ENCODE measurements at places on chromosomes 1 and 21.
A peak's percentile ranks its signal among the peaks of the same experiment; 100 is the strongest.

- DNase-seq = no peak
Measured at GRCh38 chr1:54156986-54157385, 4.2 kb upstream of the CDCP2 start.

DNA sequence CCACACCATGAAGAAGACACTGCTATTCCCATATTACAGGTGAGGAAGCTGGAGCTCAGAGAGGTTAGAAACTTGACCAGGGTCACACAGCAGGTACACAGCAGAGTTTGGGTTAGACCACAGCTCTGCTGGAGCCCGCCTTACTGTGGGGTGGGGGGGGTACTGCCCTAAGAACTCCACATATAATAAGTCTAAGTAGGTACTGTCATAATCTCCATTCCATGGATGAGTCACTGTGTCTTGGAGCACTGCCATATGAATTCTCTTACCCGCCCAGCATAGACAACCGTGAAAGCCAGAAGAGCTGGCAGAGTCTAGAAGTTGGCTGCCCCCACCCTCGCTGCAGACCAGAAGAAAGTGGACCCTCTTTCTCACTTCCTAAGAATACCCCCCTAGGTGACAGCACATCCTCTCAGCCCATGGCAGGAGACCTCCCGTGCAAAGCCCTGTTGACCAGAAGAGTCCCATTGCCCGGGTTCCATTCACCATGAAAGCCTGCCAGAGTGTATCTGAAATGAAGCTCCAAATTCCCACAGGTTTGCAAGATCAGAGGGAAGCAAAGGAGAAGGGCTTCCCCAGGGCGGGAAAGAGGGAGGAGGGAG lies 5.2 kb upstream of the PLA2G2D start:
- DNase-seq = no peak

DNA sequence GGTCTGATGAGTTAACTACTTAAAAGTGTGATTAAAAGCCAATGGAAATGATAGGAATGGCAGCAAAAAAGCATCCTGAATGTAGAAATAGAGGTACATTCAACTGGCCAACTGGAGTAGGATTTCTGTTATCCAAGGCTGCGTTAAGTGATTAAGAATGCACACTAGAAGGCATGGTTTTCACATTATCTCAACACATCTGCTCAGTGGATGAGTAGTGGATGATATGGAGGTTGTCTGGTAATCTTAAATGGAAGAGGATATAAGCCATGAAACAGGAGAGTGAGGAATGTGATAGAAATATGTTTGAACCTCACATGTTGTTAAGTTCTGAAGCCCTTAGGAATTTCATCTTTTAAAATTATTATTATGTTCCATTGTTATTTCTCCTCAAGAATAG lies 839.9 kb downstream of the USP25 start:
- no peak for DNase-seq

DNA sequence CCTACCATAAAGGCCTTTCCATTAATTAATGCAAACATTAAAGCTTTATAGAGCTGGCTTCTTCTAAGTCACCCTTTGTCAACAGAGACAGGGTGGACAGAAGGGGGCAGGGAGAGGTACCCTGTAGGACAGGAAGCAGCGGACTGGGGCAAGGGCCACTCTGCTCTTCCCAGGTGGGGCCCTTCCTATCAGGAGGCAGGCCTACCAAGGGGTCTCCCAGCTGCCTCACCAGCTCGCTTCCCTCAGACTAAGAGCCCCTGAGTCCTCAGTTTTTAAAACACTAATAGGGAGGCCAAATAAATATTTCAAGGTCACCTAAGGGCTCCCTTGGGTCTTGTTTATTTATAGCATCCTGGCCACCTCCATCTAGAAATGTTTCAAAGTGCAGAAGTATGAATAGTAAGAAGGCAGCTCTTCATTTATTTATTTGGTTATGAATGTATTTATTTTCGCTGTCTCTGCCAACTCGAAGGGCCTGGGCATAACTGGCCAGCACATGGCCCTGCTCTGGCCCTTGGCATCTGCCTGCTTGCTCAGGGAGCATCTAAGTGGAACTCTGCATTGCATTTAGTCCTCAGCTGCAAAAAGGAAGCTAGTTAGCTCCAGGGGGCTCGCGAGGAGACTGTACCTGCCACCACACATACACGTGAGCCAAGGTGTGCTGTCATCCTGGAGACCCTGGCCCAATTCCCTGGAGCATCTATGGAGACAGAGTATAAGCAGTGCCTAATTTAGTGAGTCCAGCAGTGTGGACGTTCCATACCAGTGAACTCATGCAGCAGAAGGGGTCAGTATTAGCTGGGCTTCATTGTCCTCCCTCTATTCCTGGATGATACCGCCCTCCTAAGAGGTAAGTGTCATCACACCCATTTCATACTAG lies 395.1 kb upstream of the VAMP3 start:
- DNase-seq = no peak

GRCh38 chr1:226991920-226992319 lies 51.8 kb downstream of the COQ8A start:
- DNase-seq = no peak

DNA sequence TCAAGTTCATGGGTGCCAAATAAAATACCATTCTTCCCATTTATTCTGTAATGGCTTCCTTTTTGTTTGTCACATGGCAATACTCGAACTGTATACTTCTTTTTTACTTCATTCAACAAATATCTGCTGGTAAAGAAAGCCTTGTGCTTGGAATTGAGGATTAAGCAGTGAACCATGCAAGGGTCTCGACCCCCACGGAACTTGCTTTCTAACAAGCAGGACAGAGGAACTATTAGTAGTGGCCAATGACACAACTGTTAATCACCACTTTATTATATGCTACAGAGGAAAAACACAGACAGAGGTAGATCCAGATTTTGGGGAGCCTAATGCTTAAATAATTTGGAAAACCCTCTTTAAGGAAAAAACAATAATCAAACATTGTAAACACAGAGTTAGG lies 542.2 kb downstream of the DPYD start:
- no peak for DNase-seq

GRCh38 chr21:42518626-42519025 lies 5.0 kb downstream of the SLC37A1 start:
- no peak for DNase-seq

DNA sequence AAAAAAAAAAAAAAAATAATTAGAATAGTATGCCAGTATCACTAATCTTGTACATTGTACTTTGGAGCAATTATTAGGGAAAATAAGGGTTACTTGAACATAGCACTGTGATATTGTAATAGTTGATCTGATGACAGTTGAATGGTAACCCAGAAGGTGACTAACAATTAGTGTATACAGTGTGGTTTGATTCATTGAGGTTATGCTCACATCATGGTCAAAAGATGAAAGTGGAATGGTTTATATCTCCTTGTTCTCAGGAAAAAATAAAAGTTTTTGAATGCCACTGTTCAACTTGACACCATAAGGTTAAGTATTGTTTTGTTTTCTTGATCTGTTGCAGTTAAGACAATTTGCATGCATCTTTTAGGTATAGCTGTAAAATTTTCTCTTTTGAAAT lies 87.0 kb downstream of the GPR52 start:
- DNase-seq = no peak

DNA sequence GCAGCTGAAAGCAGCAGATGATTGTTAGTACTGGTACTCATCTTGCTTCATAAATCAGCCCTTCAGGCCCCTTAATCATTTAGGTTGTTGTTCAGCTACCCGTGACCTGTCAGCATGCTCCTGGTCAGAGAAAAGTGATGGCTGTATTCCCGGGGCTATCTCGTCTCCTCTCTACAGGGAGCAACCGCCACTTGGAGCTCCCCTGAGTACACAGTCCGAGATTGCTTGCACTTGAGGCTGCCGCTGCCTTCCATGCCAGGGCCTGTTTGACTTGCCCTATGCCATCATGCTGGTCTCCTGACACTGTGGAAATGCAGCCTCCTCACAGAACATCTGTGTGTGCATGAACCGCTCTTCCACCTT lies 97.5 kb downstream of the SPATA46 start:
- no peak for DNase-seq

DNA sequence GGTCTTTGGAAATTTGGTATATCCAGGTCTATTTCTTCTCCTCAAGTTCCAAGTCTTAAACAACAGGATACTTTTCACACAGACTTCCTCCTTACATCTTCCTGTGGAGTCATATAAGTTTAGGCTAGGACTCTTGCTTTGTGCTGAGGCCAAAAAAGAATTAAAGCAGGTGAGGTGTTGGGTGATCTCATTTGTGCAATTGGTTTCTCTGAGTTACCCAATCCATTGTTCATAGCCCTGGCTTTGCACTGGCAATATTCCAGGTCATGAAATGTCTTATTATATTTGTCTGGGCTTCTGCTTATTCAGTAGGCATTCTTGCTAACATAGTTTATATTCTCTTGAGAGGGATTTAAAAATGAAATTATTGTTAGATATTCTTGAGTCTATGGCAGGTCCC lies 14.1 kb upstream of the KIAA0040 start:
- DNase-seq = no peak

GRCh38 chr1:3900969-3901529 lies 977 bp upstream of the C1orf174 start:
- peak; percentile 74 for DNase-seq

- no peak for DNase-seq
Measured at GRCh38 chr1:230705289-230706019, 8.5 kb downstream of the AGT start.

DNA sequence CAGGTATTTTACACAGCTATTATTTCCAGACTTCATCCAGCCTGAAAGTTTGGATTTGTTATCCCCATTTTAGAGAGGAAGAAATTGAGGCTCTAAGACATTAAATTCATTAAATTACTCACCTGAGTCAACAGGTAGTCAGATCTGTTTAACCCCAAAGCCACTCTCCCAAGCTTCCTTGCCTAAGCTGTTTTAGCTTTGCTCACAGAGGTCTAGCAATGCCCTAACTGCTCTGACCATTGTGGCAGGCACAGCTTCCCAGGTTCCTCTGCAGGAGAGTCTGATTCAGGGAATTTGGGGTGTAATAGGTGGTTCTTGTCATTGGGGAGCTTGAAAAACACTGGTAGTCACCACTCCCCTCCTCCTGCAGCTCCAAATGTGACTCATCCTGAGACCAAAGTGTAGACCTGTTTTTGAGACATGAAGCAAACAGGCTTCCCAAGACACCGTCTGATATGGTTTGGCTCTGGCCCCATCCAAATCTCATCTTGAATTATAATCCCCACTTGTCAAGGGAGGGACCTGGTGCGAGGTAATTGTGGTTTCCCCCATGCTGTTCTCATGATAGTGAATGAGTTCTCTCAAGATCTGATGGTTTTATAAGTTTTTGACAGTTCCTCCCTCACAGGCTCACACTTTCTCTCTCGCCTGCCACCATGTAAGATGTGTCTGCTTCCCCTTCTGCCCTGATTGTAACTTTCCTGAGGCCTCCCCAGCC lies 142.8 kb upstream of the DNAH14 start:
- no peak for DNase-seq

DNA sequence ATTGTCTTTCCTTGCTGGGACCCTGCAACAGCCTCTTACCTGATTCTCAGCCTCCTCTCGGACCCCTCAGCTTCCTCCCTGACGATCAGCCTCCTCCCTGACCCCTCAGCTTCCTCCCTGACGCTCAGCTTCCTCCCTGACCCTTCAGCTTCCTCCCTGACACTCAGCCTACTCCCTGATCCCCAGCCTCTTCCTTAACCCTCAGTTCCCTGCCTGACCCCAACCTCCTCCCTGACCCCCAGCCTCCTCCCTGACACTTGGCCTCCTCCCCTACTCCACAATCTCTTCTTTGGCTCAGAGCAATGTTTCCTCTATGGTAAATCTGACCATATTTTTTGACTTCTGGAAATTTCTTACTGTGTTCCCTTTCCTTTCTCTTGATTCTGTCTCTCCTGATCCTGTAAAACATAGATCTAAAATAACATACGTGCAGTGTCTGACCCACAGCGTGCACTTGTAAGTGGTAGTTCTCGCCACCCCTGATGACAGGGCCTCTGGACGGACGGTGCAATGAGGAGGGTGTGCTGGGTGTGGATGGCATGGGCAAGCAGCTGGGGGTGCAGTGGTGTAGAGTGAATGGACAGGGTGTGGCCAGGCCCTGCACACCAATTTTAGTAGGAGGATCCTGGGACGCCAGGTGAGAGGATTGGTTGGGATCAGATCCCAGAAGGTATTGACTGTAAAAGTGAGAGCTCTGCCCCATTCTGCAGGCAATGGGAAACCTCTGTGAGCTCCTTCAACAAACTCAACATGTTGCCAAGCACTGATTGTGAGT lies 264.1 kb downstream of the FOXD2 start:
- DNase-seq = no peak

- no peak for DNase-seq
Measured at GRCh38 chr1:12340544-12340930, 110.7 kb downstream of the VPS13D start.

DNA sequence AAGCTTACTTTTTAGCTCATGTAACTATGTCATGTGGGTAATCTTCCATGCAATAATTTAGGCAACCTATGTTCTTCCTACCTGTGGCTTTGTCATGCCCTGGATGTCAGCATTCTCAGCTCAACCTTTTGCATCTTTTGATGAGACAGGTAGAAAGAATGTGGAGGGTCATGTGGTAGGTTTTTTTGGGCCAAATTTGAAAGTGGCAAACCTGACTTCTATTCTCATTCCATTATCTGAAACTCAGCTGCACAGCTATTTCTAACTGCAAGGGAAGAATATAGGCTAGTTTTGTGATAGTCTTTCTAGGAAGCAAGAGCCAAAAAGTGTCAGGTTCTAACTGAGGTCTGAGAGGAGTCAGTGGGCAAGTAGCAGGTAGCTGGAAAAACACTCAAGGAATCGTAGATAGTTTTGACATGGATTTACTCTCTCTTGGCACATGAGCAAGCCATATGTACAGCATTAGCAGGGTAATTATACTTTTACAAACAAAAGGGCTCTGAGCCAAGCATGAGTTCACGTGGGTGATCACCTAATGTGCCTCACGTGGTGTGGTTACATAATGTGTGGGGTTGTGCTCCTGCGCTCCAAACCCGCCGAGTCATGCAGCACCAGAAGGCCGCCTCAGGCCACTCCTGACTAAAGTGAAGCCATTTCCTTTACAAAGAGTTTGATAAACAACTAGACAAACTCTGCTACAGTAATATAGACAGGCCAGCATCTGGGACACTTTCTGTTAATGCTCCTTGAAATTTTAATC lies 1013.8 kb downstream of the PLA2G4A start:
- DNase-seq = no peak

DNA sequence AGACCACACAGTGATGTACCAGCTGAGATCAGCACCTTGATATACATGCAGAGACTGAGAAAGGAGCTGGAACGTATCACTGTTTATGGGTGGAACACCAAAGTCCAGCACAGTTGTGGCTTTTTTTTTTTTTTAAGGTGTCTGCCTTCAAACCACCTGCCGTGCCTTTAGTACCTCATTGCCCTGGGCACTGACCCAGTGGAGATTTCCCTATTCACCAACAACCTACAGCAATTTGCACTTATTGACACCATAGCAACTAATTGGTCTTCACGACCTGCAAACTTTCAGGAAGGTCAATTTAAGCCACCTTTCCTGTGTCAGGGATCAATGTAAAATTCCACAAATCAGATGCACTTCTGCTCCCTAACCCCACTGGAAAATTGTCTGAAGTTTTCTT lies 181.6 kb upstream of the ADGRL2 start:
- no peak for DNase-seq

DNA sequence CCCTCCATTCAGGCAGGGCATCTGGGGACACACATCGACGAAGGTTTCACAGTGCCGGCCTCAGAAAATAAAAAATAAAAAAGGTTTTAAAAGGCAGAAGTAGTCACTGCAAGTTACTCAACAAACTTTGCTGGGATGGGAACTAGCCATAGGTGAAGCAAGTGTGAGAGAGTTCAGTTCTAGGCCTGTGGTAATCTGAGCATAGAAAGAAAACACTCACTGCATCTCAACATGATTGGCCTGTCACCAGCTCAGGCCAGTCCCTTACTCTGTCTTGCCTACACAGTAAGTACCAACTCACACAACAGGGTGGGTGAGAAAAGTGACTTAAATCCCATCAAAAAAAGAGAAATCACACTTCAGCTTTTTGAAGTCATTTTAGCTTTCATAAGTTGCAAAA lies 30.2 kb upstream of the ADAM30 start:
- DNase-seq = no peak

Data from activated T-helper 1 cell treated with anti-CD3 and anti-CD28 coated beads, Interleukin-2, amount 50 U/mL, for 16 hours (primary cell).